ENCODE measurements at places on chromosomes 11 and 22. TPM values are rescaled to one million over a fixed set of nuclear protein-coding genes. Genes with fewer than 3 reads are reported as not detected.

The POU2AF1 gene
- total RNA-seq = 0.17 TPM

The DKK3 gene
- 0.49 TPM for total RNA-seq

The ZNRF3 gene
- total RNA-seq = 12.2 TPM

The RDX gene
- total RNA-seq = 131 TPM

DNA sequence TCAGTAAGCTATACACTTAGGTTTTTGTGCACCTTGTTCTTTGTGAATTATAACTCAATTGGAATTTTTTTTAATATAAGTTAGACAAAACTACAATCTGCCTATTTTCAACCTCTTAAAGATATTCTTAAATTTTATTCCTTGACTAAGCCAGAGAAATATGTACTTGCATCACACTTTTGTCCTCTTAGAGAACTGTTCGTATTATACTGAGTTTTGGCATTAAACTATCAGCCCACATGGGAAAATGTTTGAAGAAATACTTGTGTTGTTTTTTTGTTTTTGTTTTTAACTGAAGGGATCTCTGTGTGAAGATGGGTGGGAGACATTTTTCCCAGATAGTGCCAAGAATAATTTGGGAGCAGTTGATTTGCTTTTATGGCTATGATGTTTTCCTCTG is 25.3 kb downstream of the CEP295 start:
- H3K36me3 ChIP-seq = peaks cover 40% of the 10 kb centered on the region
- no peak overlapping the region for H3K4me3 ChIP-seq
- H3K4me1 ChIP-seq = no peaks in the 10 kb centered on the region
- no peak overlapping the region for H3K27ac ChIP-seq
- H3K27me3 ChIP-seq = no peaks in the 10 kb centered on the region

DNA sequence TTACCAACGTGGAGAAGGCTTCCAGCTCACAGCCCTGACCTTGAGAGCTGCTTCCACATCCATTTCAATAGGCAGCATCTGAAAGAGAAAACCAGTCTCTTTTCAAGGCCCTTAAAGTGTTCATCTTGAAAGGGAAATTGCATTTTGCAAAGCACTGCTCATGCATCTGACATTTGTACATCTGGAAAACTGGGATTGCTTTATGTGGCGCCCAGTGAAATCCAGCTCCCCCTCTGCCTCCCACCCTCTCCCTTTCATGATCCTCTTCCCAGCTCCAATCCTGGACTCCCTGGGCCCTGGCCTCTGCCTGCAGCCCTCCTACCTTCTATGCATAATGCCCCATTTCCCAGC is 17.4 kb downstream of the TP53AIP1 start:
- H3K27me3 ChIP-seq = no peaks in the 10 kb centered on the region
- no peak overlapping the region for H3K27ac ChIP-seq
- H3K4me3 ChIP-seq = no peak overlapping the region
- no peaks in the 10 kb centered on the region for H3K4me1 ChIP-seq
- H3K36me3 ChIP-seq = no peaks in the 10 kb centered on the region

DNA sequence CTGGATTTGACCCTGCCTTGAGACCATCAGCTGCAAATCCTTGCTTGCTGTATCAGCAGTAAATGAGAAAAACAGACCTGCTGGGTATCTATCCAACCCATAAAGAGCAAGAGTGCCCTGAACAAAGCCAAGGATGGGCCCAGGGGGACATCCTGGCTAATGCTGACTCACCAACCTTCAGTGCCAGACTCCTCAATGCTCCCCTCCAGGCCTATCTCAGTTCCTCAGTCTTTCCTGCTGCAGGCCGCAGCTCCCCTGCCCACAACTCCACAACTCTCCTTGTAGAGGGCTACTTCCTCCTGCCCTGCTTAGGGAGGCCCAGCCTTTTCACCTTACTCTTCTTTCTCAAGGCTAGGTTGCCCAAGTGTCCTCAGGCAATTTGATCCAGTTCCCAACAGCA is 2.6 kb downstream of the LAMTOR1 start:
- no peak for DNase-seq
- no peak overlapping the region for H3K27ac ChIP-seq
- no peak overlapping the region for H3K4me3 ChIP-seq
- peaks cover 18% of the 10 kb centered on the region for H3K4me1 ChIP-seq
- peaks cover 13% of the 10 kb centered on the region for H3K36me3 ChIP-seq

GRCh38 chr22:39068033-39068785 is 8.9 kb upstream of the APOBEC3G start:
- no peak for DNase-seq
- H3K27ac ChIP-seq = no peak overlapping the region
- no peaks in the 10 kb centered on the region for H3K27me3 ChIP-seq
- no peaks in the 10 kb centered on the region for H3K36me3 ChIP-seq

DNA sequence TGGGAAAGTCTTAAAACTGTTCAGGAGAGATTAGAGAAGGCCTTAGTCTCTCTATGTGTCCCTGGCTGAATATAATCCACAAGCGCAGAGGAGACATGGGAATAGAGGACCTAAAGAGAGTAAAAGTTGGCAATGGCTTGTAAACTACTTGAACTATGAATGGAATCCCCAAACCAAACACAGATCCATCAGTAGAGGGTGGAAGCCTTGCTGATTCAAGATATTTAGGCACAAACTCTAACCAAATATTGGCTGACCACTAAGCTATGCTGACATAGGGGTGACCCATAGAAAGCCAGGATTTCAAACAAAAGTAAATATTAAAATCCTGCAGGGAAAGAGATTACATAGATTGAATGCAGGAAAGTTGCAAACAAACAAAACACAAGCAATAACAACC is 439.2 kb downstream of the DLG2 start:
- no peaks in the 10 kb centered on the region for H3K27me3 ChIP-seq
- no peak overlapping the region for H3K27ac ChIP-seq
- H3K4me3 ChIP-seq = no peak overlapping the region

DNA sequence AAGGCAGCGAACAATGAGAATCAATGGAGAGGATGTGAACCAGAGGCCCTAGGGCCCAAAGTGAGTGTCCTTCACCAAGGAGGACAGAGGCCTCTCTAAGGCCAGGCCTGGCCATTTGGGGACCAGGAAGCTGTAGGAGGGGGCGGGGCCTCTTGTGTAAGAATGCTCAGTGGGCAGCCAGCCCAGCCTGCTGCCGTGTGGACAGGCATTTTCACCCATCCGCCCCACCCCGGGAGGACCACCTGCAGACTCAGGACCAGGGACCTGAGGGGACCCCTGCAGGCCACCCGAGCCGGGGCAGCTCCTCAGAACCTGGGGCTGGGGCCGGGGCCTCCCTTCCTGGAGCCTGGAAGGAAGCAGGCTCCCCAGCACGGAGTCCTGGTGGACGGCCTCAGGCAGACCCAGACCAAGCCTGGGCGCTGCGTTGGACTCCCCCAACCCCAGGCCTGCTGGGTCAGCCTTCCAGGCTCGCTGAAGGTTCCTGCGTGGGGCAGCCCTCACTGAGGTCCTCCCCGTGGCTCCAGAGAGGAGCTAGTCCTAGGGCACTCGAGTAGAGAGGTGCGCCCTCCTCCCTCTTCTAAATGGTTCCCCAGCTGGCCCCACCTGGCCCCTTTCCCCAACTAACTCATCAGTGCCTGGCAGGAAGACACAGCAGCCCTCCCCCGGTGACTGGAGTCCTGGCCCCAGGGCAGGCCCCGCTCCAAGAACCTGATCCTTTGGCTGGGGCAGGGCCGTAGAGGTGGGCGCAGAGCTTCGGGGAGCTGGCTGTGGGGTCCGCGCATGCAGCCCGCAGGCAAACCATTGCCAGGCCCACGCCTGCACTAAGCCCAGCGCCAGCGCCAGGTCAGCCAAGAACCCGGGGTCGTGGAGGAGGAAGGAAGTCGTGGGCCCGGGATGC is 1.5 kb upstream of the TRABD start:
- DNase-seq = no peak
- no peak overlapping the region for H3K4me3 ChIP-seq
- peak overlapping the region; percentile 75 for H3K27ac ChIP-seq
- no peaks in the 10 kb centered on the region for H3K27me3 ChIP-seq
- H3K36me3 ChIP-seq = no peaks in the 10 kb centered on the region

GRCh38 chr22:22045571-22046335 is 63.2 kb upstream of the TOP3B start:
- no peaks in the 10 kb centered on the region for H3K4me1 ChIP-seq
- 0 out of 2 replicates have a peak, but pooled peaks cover 4% of the 10 kb centered on the region for H3K27me3 ChIP-seq
- DNase-seq = no peak
- no peak overlapping the region for H3K4me3 ChIP-seq

DNA sequence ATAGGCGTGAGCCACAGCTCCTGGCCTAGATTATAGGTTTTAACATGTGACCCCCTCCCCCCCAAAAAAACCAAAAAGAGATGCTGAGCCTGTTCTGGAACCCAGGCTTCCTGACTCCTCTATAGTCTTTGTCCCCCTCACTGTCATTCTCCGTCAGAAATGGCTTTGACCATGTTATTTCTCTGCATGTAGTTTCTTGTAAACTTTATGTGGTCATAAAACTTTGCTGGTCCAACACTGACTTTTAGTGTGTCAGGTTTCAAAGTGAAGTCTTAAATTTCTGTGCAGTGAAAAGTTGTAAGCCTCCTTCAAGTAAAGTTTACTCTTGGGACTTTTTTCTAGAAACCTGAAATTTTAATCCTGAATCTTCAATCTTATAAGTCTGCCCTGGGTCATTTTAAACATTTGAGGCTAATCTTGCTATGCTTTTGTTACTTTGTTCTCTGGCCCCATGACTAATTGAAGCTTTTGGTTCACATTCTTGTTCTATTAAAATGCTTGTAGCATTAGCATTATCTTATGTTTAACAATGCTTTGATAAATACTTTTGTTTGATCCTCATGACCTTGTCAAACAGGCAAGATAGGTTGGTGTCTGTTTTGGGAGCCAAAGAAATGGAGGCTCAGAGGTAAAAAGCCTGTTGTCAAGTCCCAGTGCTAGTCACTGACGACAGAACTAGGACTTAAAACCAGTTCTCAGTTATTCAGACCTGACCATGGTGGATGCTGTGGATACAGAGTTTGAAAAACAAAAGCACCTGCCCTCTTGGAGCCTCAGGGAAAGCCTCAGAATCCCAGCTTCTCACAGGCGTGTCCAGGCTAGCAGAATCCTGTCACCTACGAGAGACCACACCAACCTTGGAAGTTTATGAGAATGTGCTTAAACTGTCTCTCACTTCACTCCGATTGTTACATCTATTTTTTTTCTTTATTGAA is 87.7 kb upstream of the HORMAD2 start:
- H3K27me3 ChIP-seq = no peaks in the 10 kb centered on the region
- H3K36me3 ChIP-seq = peaks cover 3% of the 10 kb centered on the region

- H3K27me3 ChIP-seq = no peaks in the 10 kb centered on the region
- H3K36me3 ChIP-seq = no peaks in the 10 kb centered on the region
- H3K4me3 ChIP-seq = no peak overlapping the region
- no peak for DNase-seq
- no peak overlapping the region for H3K27ac ChIP-seq
These were observed 399.2 kb downstream of the CNTN5 start for GRCh38 chr11:99419991-99420390.

- no peak for DNase-seq
- H3K27ac ChIP-seq = no peak overlapping the region
- no peaks in the 10 kb centered on the region for H3K36me3 ChIP-seq
- no peaks in the 10 kb centered on the region for H3K27me3 ChIP-seq
- H3K4me3 ChIP-seq = no peak overlapping the region
These were observed 452.0 kb downstream of the JRKL start for GRCh38 chr11:96841792-96842191.

DNA sequence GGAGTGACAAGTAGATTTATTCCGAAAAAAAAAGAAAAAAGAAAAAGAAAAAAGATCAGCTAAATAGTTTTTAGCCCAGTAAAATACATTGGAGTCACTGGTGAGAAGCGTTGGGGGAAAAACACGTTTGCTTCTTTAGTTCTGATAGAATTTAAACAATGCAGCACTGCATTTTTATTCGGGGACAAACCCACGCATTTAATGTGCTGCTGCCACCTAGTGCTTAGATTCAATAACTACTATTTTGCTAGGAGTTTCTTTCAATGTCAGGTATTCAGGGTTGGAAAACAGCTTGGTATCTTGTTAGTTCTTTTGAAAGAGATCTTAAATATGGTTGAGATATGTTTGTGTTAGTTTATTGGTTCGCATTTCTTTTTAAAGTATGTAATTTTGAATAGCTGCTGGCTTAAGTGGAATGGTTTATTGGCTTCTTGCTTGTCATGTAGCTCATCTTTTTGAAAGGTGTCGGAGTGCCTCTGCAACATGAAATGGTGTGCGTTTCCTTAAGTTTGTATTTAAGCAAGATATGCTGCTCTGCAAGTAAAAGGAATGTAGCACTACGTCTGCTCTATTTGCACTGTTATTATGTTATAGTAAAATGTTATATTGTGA is 41.9 kb downstream of the SVIP start:
- peak; percentile 22 for DNase-seq
- peaks cover 10% of the 10 kb centered on the region for H3K4me1 ChIP-seq
- no peak overlapping the region for H3K4me3 ChIP-seq
- peaks cover 23% of the 10 kb centered on the region for H3K27me3 ChIP-seq
- no peak overlapping the region for H3K27ac ChIP-seq

GRCh38 chr11:66335531-66336233 is 552 bp downstream of the RIN1 start:
- H3K4me1 ChIP-seq = peaks cover 36% of the 10 kb centered on the region
- H3K27ac ChIP-seq = peak overlapping the region; percentile 89
- H3K4me3 ChIP-seq = peak overlapping the region; percentile 70

DNA sequence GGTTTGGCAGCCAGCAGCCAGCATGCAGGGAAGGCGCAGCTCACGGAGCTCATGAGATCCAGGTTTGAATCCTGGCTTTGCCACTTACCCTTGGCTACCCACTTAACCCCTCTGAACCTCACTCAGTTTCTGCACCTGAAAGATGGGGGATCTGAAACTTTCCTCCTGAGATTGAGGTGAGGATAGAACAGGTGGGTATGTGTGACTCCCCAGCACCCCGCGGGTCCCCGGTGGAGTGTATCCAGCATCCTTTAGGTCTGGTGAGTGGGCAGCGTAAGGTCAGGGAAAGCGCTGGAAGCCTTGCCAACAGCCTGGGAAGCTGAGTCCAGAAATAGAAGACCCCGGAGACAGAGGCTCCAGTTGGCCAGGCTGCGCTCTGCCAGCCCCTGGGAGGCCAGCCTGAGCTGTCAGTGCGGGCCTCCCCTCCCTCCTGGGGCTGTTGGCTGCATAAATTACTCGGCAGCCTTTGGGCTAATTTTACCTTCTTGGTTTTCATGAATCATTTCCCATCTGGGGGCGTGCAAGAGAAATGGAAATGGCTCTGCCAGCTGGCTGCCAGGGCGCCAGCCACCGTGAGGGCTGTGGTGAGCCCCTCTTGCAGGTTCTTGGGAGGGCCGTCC is 17.6 kb downstream of the PRDM11 start:
- H3K4me1 ChIP-seq = no peaks in the 10 kb centered on the region
- no peak for DNase-seq
- H3K27ac ChIP-seq = no peak overlapping the region
- H3K36me3 ChIP-seq = no peaks in the 10 kb centered on the region
- H3K4me3 ChIP-seq = no peak overlapping the region

- DNase-seq = peak; percentile 74
- H3K27ac ChIP-seq = peak within 1 kb of the TSS; percentile 81
- H3K4me1 ChIP-seq = peaks cover 17% of the 10 kb centered on the region
- no peaks in the 10 kb centered on the region for H3K36me3 ChIP-seq
- no peaks in the 10 kb centered on the region for H3K27me3 ChIP-seq
These were observed at the start of gene SFI1 for GRCh38 chr22:31496007-31496734. SFI1 (plus strand) TSS chr22:31496536; CDS start chr22:31508285, 11,749 bp downstream.
